ENCODE measurements at places on chromosomes 2 and 18.
A peak's percentile ranks its signal among the peaks of the same experiment; 100 is the strongest.

GRCh38 chr2:29060441-29060840, 13.9 kb downstream of the PCARE start:
- DNase-seq, result no peak

- peak; percentile 69 for DNase-seq
Observed at GRCh38 chr2:189698020-189698887, 23.8 kb downstream of the ANKAR start.

- no peak for DNase-seq
Observed at GRCh38 chr18:62460851-62461300, 61.9 kb upstream of the ZCCHC2 start.

DNA sequence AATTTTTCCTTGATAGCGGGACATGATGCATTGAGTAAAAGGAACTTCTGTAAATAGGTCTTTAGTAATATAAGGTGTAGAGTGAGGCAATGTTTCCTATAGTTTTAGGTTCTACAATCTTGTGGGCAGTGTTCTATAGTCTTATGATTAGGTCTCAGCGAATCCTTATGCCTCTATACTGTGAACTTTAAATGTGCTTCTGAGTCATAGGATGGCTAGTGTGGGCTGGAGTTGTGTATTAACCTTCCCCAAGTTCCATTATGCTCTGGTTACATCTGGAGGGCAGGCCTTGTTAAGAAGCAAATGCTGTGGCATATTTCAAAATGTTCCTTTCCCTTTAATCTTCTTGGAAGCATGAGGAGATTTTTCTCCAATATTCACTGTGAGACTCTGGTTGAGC, 73.5 kb downstream of the ROCK2 start:
- DNase-seq, result no peak

DNA sequence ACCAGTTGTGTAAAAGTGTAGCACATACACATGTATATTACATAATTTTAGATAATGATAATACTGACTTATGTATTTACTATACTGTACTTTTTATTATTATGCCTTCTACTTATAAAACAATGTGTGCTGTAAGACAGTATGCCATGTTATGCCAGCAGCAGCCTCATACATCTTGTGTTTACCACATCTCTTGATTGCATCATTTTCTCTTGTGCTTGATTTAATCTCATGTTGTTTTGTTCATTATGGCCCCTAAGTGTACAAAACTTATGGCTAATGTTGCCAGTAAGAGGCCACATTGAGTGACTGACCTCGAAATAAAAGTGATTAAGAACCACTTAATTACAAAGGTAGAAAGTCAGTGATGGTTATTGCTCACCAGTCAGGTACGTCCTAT, 128.0 kb upstream of the SP5 start:
- DNase-seq, result no peak

- DNase-seq, result no peak
Observed at GRCh38 chr2:53652131-53652530, 115.5 kb upstream of the CHAC2 start.

- no peak for DNase-seq
Observed at GRCh38 chr18:73839441-73839840, 308.2 kb downstream of the FBXO15 start.

DNA sequence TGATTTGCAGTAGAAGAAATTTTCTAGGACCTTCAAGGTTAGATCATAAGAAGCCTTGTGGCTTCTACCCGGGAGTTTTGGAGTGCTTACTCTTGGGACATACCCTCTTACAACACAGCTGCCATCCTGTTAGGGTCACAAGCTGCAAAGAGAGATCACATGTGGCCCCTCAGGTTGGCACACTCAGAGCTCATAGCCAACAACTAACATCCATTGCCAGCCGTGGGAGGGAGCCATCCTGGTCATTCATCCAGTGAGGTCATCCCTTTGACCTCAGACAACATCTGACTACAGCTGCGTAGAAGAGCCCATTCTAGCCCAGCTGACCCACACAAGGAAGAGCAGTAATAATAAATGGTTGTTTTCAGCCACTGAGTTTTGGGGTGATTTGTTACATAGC, 76.9 kb upstream of the NABP1 start:
- no peak for DNase-seq

- no peak for DNase-seq
Observed at GRCh38 chr2:164613321-164613982, 7.8 kb downstream of the GRB14 start.

DNA sequence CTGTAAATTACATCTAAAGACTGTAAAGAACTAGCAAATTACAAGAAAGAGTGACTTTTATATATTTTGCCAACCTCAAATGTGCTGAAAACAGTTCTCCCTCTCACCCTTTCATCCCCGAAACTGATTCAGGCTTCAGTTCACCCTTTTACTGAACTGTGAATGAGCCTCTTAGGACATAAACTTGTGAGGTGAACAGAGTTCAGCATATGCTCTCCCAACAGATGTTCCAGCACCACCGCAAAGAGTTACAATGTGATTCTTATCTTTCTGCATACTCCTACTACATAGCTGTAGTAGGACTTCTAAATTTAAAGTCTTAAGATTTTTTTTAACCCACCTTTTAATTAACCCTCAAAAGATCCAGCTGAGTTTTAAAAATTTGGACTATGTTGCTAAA, 1.2 kb upstream of the ZCCHC2 start:
- no peak for DNase-seq

DNA sequence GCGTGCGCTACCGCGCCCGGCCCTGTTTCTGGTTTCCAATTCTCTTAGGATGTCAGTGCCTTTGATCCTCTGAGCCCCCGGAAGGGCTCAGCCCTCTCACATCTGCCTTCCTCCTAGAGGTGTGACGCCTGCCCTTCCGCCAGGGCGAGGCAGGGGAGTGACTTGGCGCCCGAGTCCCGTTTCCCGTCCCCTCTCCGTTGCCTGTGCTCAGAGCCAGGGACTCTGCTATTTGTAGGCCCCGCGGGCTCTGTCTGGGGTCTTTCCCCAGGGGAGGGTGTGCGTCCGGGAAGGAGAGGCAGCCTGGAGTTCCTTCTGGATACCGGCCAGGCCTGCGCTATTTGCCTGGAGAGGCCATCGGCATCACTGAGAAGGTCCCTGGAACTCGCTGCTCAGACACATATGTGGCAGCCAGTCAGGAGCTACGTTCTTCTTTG, 103.7 kb upstream of the TAF1B start:
- DNase-seq, result peak; percentile 61

DNA sequence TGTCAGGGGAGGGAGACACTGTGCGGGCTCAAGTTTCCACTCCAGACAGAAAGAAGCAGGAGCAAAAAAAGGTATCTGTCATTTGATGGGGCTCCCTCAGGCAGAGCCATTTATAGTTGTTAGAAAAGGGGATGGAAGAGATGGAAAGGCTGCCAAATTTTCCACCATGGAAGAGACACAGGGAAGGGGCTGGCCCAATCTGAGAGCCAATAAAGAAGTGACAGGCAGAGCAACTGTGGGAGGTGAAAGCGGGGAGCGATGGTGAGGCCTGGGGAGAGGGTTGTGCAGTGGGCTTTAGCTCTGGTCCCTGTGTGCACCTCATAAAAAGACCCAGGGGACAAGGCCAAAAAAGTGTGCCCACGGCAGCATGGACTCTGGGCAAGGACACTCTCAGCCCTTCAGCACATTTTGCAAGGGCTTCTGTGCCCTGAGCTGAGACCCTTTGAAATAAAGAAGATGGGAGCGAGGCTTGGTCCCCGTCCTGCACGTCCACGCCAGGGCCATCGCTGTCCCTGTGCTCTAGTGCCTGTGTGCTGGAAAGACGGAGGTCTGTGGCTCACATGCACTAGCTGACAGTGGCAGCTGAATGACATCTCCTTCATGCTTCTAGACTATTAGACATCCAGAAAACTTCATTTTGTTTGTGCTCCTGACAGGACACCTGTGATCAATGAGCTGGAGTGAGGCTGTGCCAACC, 456.7 kb upstream of the HS6ST1 start:
- DNase-seq, result no peak

DNA sequence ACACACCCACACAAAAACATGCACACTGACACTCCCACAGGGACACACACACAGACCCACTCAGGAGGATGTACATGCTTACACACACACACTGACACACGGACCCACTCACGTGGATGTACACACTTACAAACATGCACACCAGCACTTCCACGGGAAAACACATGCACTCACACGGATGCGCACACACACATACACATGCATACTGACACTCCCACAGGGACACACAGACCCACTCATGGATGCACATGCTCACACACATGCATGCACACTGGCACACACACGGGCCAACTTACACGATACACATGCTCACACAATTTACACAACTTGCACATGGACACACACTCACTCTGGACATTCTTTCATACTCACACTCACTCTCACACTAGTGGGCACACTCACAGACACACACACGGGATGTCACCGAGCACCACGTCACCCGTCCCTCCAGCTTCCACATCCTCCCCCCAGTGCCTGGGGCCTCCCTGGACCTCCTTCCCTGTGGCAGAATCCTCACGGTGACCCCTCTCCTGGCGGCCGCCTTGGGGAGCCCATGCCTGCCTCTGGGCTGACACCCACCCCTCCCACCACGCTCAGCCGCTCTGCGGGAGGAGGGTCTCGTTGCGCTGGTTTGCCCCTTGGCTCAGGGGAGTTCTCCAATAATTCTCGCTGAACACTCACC, 58.5 kb downstream of the TWIST2 start:
- no peak for DNase-seq

- no peak for DNase-seq
Observed at GRCh38 chr2:139925903-139926302, 1145.7 kb upstream of the NXPH2 start.

- no peak for DNase-seq
Observed at GRCh38 chr2:195051401-195051800, 605.6 kb upstream of the SLC39A10 start.

GRCh38 chr2:16649353-16650286, 16.0 kb downstream of the CYRIA start:
- DNase-seq, result no peak

DNA sequence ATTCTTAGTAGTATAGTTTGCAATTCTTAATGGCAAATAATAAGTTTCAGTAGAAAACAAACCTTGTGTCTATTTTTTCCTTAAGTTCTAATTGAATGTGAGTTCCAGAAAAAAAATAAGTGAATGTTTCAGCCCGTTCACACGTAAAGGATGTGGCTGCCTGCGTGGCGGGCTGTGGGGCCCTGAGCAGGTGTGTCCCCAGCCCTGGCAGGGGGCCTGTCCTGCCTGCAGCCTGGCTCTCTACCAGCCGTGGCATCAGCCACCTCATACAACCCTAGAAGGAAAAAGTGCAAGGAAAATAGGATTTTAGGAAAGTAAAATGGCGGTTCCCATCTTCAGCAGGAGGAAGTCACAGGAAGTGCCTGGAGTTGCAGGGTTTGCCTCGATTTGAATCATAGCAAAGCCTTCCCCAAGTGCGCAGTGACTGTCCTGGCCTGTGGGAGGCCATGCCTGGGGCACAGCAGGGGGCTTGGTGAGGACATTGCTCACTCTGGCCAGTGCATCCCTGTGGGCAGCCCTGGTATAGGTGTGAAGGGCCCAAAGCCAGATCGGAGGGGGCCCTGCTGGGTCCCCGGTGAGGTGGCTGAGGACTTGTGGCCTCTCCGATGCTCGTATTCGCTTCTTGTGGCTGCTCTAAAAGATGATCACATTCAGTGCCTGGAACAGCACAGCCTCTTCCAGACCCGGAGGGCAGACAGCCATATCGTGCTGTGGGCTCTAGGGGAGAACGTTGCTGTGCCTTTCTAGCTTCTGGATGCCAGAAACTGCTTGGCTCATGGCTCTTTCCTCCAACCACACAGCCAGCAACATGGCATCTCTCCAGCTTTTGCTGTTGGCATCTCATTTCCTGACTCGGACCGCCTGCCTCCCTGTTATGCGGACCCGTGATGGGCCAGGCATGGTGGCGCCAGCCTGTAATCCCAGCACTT, 12.6 kb downstream of the DTYMK start:
- DNase-seq, result no peak

DNA sequence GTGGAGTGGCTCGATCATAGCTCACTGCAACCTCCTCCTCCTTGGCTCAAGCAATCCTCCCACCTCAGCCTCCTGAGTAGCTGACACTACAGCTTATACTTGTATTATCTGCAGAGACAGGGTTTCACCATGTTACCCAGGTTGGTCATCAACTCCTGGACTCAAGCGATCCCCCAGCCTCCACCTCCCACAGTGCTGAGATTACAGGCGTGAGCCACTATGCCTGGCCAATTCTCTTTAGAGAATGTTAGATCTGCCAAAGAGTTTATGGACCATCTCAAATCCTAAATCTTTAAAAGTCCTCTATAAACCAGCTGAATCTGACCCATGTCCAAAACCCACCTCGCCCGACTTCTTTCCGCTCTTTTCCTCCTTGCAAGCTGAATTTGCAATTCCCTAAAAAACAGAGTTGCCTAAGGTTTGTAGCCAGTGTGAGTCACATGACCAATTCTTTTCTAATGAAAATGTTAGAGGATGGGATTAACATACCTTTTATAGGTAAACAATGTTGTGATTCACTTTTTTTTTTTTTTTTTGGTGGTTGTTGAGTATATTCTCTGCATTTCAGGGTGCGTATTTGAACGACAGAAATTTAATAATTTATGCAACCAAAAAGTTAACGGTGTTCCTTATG, 2.4 kb upstream of the PMAIP1 start:
- DNase-seq, result no peak

DNA sequence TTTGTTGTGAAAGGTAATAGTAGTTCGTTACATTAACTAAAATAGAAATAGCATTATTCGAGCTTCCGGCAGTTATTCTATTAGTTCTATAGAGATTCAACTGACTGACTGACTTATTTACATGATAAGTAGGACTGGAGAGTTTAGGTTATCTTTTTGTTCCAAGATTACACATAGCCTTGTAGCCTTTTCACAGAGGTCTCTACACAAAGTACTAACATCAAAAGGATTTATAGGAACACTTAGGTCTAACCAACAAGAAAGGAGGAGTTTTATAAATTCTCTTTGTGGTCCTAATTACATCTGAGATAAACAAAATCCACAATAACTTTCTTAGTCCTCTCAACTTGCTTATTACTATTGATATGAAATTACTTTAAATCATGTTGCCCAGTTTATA, 62.8 kb downstream of the SOS1 start:
- no peak for DNase-seq

GRCh38 chr2:134917888-134918525, 615 bp upstream of the CCNT2 start:
- DNase-seq, result no peak

GRCh38 chr2:205451901-205452512, 230.3 kb upstream of the NRP2 start:
- no peak for DNase-seq

GRCh38 chr2:94999431-94999883, 26.1 kb upstream of the MAL start:
- no peak for DNase-seq

DNA sequence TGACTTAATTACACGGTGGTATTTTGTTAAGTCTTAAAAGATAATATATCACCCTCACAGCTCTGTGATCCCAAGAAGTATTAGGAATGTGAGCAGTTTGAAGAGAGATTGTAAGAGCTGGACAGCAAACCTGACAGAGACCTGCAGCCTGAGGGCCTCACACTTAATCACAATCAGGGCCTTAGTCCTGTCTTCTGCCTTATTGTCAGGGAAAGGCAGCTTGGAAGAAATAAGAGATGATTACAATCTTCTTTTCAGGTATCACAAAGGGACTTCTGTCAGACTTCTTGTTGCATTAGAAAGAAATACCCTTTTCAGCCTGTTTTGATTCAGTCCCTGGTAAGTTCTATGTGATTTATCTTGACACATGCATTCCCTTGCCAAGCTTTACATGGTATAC, 1433.8 kb upstream of the SLC39A10 start:
- no peak for DNase-seq

- no peak for DNase-seq
Observed at GRCh38 chr2:122863532-122863931, 1108.1 kb downstream of the TSN start.

GRCh38 chr18:58224425-58224750, 180.4 kb downstream of the NEDD4L start:
- no peak for DNase-seq
